ENCODE measurements at places on chromosomes 11 and 22.

GRCh38 chr22:39144101-39144767, 8.2 kb downstream of the CBX7 start:
- DNase-seq: peak; percentile 26

- DNase-seq: no peak
These were observed 59.7 kb upstream of the CYP2D6 start for GRCh38 chr22:42190274-42190673.

DNA sequence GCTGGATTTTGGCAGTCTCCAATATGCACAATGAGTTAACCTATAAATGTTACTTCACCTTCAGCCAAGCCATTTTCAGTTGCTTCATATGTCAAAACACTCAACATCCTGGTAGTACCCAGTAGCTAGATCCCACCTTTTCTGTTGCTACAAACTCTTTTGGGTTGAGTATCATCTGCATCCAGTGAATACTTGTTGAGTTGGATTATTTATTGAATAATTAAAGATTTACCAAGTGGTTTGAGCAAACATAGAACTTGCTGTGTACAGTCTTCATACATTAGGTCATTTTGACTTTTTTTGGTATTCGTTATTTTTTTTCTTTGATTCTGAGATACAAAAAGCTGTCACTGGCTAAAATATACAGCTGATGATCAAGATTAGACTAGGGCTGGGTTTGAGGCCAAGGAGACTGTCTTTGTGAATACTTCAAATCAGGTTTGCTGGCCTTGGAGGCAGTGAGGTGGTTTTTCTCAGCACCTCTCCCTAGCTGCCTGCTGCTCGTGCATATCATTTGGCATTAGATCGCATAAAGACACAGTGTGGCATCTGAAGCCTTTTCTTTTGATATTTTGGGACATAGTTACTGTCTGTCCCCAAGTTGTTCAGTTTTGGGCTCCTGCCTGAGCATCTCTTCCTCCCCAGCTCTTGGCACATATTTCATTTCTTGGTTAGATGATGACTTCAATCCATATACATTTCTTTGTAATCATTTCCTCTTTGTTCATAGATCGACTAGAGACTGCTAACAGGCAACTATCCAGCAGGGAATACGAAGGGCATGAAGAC, 62.8 kb downstream of the AMOTL1 start:
- DNase-seq: no peak

GRCh38 chr11:87022738-87023137, 15.0 kb upstream of the TMEM135 start:
- DNase-seq: no peak

DNA sequence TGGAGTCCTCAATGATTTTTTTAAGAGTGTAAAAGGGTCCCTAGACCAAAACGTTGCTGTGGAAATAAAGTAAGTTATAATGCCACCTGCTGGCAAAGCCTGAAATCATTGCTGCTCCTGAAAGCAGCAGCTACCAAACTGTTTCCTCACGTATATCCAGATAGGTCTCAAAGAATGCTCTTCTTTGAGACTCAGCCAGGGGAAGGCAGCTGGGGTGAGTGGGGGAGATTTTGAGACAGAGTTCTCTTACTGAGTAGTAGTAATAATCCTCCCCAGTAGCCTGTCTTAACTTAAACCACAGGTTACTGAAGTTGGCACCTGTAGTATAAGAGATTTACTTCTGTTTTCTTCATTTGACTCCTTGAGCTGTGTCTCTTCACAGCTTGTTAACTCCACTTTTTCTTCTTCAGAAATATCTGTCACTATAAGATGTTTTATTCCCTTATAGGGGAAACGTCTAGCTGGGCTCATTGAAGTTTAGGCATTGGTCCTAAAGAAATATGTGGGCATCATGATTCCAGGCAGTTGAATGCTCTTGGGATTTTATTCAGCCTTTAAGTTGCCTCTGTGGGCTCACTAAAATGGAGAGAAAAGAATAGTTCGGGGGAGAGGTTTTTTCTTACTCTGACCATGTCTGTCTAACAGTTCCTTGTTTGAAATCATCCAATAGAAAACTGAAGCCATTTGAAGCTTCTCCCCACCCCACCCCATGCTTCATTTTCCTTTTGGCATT, 77.9 kb downstream of the BTBD10 start:
- no peak for DNase-seq

GRCh38 chr11:92475316-92475715, 250.7 kb downstream of the FAT3 start:
- DNase-seq: no peak

DNA sequence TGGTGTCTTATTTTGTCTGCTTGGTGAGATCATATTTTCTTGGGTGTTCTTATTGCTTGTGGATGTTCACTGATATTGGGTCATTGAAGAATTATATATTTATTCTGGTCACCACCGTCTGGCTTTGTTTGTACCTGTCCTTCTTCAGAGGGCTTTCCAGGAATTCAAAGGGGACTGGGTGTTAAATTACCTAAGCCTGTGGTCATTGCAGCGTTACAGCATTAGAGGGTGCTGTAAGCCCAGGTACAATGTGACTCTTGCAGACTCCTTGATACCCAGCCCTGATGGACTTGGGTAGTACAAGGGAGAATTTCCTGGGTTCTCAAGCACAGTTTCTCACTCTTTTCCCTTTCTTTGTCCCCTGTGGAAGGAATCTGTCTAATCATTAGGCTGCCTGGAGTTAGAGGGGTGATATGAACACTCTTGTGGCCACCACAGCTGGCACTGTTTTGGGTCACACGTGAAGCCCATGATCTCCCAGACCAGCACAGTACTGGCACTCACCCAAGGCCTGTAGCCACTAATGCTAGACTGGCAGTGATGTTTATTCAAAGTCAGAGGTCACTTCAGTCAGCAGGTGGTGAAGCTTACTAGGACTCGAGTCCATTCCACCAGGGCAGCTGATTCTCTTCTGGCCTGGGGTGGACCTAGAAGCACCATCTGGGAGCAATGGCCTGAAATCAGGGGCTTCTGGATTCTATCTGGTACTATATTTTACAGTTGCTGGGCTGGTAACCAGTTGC, 56.1 kb upstream of the NARS2 start:
- DNase-seq: no peak

GRCh38 chr11:84909740-84910139, 717.4 kb downstream of the DLG2 start:
- DNase-seq: no peak

DNA sequence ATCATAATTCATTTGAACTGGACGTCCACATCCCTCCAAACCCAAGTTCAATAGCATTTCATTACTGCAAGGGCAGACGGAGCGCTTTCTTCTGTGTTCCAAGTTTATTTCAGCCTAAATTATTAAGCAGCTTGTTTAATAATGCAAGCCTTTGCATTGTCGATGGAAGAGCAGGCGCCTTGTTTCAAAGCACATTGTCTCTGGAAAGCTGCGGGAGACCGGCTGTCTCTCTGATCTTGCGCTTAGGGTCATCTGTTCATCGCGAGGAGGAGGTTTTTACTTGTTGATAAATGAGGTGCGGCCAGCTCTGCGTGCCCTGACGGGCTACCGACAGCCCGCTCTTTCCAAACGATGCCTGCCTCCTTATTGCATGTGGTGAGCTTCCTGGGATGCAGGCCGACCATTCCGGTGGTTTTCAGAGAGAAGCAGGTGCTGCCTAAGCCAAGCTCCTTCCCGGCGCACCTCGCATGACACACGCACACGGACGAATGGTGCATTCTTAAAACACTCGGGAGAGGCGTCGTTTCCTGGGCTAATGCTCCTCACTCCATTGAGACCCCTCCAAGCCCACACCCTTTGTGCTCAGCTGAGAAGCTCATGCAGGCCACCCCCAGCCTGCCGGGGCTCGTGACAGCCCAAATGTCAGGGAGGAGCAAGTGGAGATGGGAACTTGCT, 456.9 kb downstream of the BRD1 start:
- no peak for DNase-seq

GRCh38 chr22:38964306-38964705, 6.9 kb downstream of the APOBEC3A start:
- no peak for DNase-seq

- no peak for DNase-seq
These were observed 670.4 kb downstream of the JRKL start for GRCh38 chr11:97060184-97060583.

GRCh38 chr11:113458189-113458588, 17.0 kb downstream of the DRD2 start:
- DNase-seq: no peak

DNA sequence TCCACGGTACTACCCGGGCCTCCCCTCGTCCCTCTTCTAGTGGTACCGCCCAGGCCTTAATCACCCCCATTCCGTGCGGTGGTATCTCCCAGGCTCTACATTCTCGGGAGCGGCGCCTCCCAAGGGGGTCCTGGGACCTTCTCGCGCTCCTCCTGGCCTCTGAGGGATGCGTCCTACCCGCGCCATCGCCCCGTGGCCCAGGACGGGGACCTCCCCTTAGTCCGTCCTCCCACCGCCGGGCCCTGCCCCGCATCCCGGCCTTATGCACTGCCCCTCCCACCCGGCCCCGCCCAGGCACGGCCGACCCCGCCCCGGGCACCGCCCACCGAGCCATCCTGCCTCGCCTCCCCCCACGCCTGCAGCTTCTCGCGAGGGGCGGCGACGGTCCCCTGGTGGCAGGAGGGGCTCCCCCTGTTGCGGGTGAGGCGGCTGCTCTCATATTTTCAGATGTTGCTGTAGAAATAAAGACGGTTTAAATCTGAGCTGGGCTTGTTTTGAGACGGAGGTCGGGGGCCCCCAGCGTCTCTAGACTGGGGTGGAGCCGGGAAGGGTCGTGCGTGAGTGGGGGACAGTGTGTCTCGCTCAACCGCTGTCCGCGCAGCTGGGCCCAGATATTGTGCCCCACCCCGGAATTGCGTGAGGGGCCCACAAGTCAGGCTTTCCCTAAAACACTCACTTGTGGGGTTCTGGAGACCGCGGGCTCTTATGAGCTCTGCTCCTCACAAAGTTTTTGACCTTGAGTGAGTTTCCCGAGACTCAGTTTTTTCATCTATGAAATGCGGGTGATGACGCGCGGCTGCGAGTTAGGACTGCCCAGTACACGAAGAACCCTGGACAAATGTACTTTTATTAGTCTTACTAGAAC, 828 bp upstream of the RAB1B start:
- peak; percentile 84 for DNase-seq

GRCh38 chr11:120635136-120635810, 123.7 kb downstream of the GRIK4 start:
- no peak for DNase-seq

DNA sequence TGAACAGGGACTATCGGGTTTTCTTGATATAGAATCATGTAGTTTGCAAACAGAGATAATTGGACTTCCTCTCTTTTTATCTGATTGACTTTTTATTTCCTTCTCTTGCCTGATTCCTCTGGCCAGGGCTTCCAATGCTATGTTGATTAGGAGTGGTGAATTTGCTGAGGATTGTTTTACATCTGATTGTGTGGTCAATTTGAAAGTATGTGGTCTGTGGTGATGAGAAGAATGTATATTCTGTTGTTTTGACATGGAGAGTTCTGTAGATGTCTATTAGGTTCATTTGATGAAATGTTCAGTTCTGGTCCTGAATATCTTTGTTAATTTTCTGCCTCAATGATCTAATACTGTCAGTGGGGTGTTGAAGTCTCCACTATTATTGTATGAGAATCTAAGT, 713.2 kb upstream of the CCDC179 start:
- DNase-seq: no peak

DNA sequence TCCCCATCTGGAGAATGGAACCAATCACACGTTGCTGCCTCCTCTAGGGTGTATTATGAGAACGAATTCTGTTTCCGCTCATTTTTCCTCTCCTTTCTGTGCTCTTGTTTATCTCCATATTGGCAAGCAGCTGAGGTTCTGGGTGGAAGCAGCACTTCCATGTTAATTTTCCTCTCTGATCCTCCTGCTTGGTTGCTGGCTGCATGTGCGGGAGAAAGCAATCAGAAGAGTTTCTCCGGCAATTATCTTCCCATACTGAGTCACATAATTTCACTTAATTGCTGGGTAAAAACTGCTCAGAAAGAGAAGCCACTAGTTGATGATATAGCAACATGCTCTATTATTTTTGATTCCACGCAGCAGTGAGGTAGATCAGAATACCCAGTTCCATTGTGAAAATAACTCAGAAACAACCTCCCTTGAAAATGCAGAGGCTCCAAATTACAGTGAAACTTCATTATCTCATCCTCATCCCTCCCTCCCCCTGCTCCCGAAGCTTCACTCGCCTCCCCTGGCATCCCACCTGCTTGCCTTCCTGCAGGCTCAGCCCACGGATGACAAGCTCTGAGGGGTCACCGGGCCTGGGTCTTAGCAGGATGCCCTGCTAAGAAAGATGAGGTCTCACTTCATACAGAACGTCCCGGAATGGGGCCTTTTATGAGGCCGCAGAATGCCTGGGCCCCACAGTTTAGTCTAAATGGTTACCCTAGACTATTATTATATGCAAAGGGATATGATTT, 20.4 kb downstream of the FXYD6 start:
- no peak for DNase-seq

DNA sequence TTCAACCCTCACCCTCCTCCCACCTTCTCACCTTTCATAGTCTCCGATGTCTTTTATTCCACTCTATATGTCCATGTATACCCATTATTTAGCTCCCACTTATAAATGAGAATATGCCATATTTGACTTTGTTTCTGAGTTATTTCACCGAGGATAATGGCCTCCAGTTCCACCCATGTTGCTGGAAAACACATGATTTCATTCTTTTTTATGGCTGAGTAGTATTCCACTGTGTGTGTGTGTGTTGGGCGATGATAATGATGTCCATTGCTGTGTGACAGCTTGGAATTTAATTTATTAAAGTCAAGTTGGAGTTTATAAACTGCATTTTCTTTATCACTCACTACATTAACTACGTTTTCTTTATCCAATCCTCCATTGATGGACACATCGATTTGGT, 3.2 kb upstream of the HINFP start:
- DNase-seq: no peak

DNA sequence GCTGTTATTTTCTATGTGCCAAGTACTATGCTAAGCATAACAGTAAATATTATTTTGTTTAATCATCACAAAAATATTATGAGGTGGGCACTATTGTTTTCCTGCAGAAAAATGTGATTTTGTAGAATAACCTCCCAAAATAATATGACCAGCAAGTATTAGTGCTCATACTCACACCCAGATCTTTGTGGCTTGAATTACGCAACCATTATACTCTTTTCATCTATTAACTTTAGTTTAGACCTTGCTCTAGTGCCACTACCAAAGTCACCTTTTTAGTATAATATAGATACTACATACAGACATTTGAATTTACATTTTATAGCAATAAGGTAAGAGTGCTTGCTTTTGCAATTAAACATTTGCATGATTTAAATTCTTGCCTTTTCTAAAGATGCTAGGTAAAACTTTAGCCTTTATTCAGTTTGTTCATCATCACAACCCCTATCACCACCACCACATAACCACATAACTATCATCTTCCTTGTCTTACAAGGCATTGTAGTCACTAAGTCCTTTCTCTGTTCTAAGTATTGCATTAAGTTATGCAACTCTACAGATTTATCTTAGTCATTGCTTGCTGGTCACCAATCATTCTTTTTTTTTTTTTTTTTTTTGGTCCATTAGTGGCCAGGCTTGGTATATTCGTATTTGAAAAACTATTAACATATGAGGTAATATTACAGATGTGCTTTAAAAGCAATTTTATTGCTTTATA, 68.4 kb downstream of the GAS2 start:
- no peak for DNase-seq

GRCh38 chr11:122764371-122765090, 73.8 kb upstream of the CRTAM start:
- DNase-seq: no peak

- DNase-seq: no peak
These were observed 47.6 kb downstream of the NECTIN1 start for GRCh38 chr11:119681361-119681910.

GRCh38 chr22:31272522-31273446, 19.5 kb downstream of the PIK3IP1 start:
- DNase-seq: no peak

GRCh38 chr11:32318071-32319055, 117.0 kb downstream of the WT1 start:
- no peak for DNase-seq

GRCh38 chr11:35082321-35083180, 56.4 kb upstream of the CD44 start:
- peak; percentile 80 for DNase-seq
